ENCODE measurements at places on chromosomes 6 and 20. TPM values are rescaled to one million over a fixed set of nuclear protein-coding genes. Genes with fewer than 3 reads are reported as not detected.

GRCh38 chr6:39279539-39279938 lies 34.7 kb downstream of the KCNK17 start:
- no peaks in the 10 kb centered on the region for H3K27me3 ChIP-seq
- no peak overlapping the region for H3K27ac ChIP-seq
- DNase-seq, result no peak
- no peaks in the 10 kb centered on the region for H3K4me1 ChIP-seq
- H3K4me3 ChIP-seq, result no peak overlapping the region

Gene BIRC7
- not detected for total RNA-seq

DNA sequence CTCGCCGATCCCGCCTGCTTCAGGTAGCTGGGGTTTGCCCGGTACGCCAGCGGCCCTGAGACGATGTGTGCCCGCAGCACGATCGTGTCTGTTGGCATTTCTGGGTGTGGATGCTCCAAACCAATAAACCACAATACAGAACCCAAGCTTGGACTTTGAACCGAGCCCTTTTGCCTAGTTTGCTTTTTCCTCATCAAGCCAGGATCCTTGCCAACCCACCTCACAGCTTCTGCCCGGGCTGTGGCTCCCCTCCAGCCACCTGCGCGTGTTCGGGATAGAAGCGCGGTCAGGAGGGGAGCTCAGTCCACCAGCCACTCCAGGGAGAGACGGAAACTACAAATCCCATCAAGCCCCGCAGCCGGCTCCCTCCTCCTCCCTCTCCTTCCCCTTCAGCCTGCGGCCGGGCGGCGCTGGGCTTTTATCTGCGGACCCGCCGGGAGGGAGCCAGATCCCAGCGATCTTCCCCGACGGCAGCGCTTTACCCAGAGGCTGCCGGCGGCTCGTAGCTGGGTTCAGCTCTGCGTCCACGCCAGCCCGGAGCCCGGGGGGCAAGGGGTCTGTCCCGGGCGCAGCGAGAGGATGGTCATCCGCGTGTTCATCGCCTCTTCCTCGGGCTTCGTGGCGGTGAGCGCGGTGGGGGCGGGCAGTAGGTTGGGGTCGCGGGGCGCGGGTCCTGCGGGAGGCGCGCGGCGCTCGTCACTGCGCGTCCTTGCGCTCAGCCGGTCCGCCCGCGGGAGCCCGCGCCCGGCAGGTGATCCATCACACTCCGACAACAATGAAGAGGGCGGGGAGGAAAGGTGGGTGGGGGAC lies at the start of gene SH3BGRL2:
Gene SH3BGRL2 (plus strand): TSS at position 447 of the 810 bp plus-strand sequence. CDS start 133 bp downstream, at position 580.
- peak; percentile 14 for DNase-seq
- peaks cover 24% of the 10 kb centered on the region for H3K27me3 ChIP-seq
- no peaks in the 10 kb centered on the region for H3K4me1 ChIP-seq
- no peaks in the 10 kb centered on the region for H3K36me3 ChIP-seq
- no peak within 1 kb of the TSS for H3K4me3 ChIP-seq
- H3K27ac ChIP-seq, result no peak within 1 kb of the TSS

- H3K4me1 ChIP-seq, result no peaks in the 10 kb centered on the region
- no peak overlapping the region for H3K4me3 ChIP-seq
These were observed 98.7 kb downstream of the ADGRG6 start for GRCh38 chr6:142400495-142400894.

DNA sequence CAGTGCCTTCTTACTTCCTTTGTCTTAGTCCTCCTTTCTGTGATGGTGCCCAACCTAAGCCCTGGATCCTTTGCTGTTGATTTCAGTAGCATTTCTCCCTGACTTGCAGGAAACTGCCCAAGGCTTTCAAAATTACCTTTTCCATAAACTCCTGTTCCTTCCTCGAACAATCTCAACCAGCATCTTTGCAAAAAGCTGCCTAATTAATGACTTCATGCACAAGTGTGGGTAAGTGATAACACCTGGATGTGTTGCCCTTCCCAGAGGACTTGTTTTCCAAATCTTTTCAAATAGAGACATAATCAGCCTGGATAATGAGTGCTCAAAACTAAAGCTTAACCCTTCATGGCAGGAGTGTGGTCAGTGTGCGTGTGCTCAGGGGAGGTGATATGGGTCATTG lies 118.0 kb downstream of the PCSK2 start:
- H3K4me3 ChIP-seq, result no peak overlapping the region

DNA sequence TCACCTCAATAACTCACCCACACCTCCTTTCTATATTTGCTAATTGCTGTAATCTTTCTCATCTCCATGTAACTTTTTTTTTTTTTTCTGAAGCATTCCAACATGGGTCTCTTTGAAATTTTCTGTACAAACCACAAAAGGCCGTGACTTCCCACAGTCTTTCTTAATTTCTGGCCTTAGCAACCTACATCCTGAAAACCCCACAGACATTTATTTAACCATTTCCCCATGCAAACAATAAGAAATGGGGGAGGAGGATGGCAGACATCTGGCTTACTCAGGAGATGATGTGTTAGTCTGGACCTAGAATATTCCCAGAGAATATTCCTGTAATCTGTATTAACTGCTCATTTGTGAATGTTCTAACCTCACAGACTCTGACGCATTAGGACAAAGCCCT lies 57.6 kb downstream of the MEP1A start:
- H3K27ac ChIP-seq, result no peak overlapping the region
- H3K27me3 ChIP-seq, result no peaks in the 10 kb centered on the region
- no peaks in the 10 kb centered on the region for H3K36me3 ChIP-seq
- H3K4me1 ChIP-seq, result peaks cover 5% of the 10 kb centered on the region
- no peak for DNase-seq
- no peak overlapping the region for H3K4me3 ChIP-seq

Gene GTSF1L
- 1.1 TPM for total RNA-seq

DNA sequence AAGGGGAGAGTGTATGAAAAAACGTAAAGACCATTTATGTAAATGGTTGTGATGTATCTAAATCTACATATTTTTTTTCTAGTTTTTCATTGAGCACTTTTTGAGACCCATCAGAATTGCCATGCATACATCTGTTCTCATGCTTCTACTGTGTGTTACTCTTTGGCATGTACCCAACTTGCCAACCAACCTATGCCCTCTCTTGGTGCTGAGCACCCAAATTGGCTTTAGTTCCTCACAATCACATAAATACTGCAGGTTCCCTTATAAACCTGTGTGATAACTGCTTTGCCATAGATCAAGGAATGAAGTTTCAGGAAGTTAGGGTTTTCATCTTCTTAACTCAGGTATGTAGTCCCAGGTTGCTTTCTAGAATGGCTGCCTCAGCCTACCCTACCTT lies 7.8 kb downstream of the ENPP3 start:
- no peak overlapping the region for H3K4me3 ChIP-seq
- no peaks in the 10 kb centered on the region for H3K36me3 ChIP-seq
- H3K4me1 ChIP-seq, result no peaks in the 10 kb centered on the region

DNA sequence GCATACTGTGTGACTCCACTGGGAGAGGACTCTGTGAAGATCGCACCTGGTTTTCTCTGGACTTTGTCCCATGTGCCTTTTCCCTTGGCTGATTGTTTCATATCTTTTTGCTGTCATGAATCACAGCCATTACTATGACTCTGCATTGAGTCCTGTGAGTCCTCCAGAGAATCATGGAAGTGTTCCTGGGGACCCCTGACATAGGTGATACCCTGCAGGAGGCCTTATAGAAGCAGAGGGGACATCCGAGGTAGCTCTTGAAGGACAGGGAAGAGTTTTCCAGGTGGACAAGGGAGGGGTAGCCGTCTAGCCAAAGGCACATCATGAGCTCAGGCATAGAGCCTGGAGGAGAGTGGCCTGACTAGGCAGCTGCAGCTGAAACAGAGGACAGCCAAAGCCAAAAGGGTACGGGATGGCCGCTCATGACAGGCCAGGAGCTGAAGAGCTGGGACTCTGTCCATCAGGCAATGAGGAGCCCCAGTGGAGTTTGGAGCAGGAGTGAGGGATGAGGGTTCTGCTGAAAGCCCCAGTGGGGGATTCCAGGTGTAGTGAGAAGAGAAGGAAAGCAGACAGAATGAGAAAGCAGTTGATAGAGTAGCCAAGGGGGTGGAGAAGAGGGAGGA lies 86.6 kb upstream of the TOX2 start:
- no peak overlapping the region for H3K4me3 ChIP-seq
- H3K4me1 ChIP-seq, result no peaks in the 10 kb centered on the region
- no peaks in the 10 kb centered on the region for H3K36me3 ChIP-seq
- H3K27ac ChIP-seq, result no peak overlapping the region
- no peak for DNase-seq

Measured in CD4-positive, CD25-positive, alpha-beta regulatory T cell (primary cell).